ENCODE measurements at places on chromosomes 12 and 14. TPM values are rescaled to one million over a fixed set of nuclear protein-coding genes. Genes with fewer than 3 reads are reported as not detected.

- no peaks in the 10 kb centered on the region for H3K27me3 ChIP-seq
- H3K4me1 ChIP-seq, result peaks cover 5% of the 10 kb centered on the region
- DNase-seq, result no peak
- H3K4me3 ChIP-seq, result no peak overlapping the region
These were observed 15.5 kb downstream of the REM2 start for GRCh38 chr14:22898302-22899090.

Gene SOAT2
- not detected for polyA plus RNA-seq

GRCh38 chr12:632102-632696 lies 31.0 kb downstream of the NINJ2 start:
- no peaks in the 10 kb centered on the region for H3K36me3 ChIP-seq
- no peaks in the 10 kb centered on the region for H3K27me3 ChIP-seq
- no peak overlapping the region for H3K4me3 ChIP-seq
- DNase-seq, result no peak
- peaks cover 35% of the 10 kb centered on the region for H3K4me1 ChIP-seq

DNA sequence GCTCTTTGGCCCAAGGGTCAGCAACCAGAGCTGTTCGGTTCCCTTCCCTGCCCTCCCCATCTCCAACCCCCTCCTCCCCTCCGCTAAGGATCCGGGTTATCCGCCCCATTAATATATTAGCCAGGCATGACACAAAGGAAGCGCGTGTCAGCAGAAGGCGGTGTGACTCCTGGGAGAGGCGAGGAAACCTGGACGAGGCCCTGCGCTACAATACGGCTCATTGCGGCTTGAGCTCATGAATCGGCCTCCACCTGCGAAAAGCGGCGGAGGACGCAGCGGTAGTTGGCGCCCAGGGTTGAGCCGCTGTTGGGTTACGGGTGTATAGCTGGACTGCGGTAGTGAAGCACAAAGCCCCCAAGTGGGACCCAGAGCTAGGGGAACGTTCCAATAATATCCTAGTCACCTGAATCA lies 9.9 kb downstream of the FOXA1 start:
- DNase-seq, result peak; percentile 29
- H3K4me1 ChIP-seq, result peaks cover 12% of the 10 kb centered on the region
- no peak overlapping the region for H3K27ac ChIP-seq
- H3K27me3 ChIP-seq, result peaks cover 91% of the 10 kb centered on the region
- no peaks in the 10 kb centered on the region for H3K36me3 ChIP-seq

Gene RASAL1
- polyA plus RNA-seq, result not detected

Gene LARP4
- 19.4 TPM for polyA plus RNA-seq

- no peak overlapping the region for H3K27ac ChIP-seq
- H3K4me3 ChIP-seq, result no peak overlapping the region
- H3K27me3 ChIP-seq, result peaks cover 32% of the 10 kb centered on the region
- H3K36me3 ChIP-seq, result no peaks in the 10 kb centered on the region
- no peak for DNase-seq
These were observed 1126.7 kb downstream of the AACS start for GRCh38 chr12:126191949-126192348.

GRCh38 chr12:119512772-119513497 lies 80.6 kb upstream of the TMEM233 start:
- H3K4me1 ChIP-seq, result no peaks in the 10 kb centered on the region
- H3K4me3 ChIP-seq, result no peak overlapping the region
- no peaks in the 10 kb centered on the region for H3K36me3 ChIP-seq

DNA sequence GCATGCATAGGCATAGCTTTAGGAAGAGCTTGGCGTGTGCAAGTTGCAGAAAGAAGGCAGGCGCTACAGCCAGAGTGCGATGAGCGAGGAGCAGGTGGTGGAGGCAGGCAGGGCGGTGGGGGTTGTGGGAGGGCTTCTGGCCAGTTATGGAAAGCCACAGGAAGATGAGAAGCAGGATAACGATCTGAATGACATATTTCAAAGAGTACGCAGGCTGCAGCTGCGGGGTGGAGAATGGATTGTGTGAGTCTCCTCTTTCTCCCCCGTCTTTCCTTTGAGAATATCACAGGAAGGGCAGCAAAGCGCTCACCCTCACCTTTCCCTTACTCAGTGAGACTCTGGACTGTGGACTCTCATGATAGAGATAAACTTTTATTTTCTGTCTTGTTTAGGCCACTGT lies 48.7 kb upstream of the PLXNC1 start:
- no peak overlapping the region for H3K27ac ChIP-seq
- peaks cover 7% of the 10 kb centered on the region for H3K4me1 ChIP-seq
- no peak overlapping the region for H3K4me3 ChIP-seq

DNA sequence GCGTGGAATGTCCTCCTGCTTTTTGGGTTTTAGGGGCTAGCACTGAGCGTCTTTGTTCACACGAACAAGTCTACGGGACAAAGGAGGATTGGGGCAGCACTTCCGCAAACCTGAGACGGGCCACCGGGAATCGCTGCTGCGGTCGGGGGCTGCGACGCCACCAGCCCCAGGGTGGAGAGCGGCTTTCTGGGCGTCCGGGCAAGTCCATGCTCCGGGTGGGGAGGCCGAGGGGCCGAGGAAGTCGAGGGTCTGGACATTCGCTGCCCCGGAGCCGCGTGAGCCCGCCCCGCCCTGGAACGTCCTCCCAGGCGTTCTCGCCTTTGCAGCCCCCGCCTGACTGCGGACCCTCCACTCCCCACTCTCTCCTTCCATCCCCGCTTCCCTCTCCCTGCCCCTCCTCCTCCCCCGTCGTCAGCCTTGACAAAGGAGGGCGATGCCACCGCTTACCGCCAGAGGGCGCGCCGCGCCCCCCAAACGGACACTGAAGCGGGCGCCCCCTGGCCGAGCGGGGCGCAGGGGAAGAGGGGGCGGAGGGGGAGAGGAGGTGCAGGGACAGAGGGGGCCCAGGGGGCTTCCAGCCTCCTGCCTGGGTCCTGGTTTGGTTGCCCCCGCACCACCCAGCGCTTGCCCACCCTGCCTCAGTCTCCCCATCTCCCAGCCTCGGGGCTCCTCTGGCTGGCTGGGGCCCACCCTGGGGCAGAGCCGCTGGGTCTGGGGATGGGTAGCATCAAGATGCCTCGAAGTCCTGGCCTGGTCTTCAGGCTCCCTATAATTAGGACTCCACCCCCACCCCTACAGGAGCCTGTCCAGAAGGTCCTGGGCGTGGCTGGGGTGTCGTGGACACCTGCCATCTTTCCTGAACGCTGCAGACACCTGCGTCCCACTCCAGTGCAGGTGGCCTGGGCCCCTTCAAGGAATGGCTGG lies 39.1 kb upstream of the INF2 start:
- DNase-seq, result peak; percentile 83
- H3K4me1 ChIP-seq, result peaks cover 12% of the 10 kb centered on the region
- no peaks in the 10 kb centered on the region for H3K36me3 ChIP-seq
- H3K27ac ChIP-seq, result no peak overlapping the region
- H3K27me3 ChIP-seq, result no peaks in the 10 kb centered on the region

Gene CEBPE
- polyA plus RNA-seq, result not detected

Gene RBMS2
- polyA plus RNA-seq, result 8.8 TPM

Measured in heart left ventricle (tissue), 16 donors.